ENCODE measurements at places on chromosomes 5 and 9. TPM values are rescaled to one million over a fixed set of nuclear protein-coding genes. Genes with fewer than 3 reads are reported as not detected.

TCERG1 gene
- total RNA-seq, result 43.6 TPM

ZCCHC7 gene
- total RNA-seq, result 32.6 TPM

GPR151 gene
- total RNA-seq, result not detected

TXNDC8 gene
- not detected for total RNA-seq

OBP2B gene
- not detected for total RNA-seq

SLC34A1 gene
- total RNA-seq, result not detected

CCDC112 gene
- total RNA-seq, result 4.7 TPM

C8G gene
- not detected for total RNA-seq

ANKRD34B gene
- not detected for total RNA-seq

SPARC gene
- 4,600 TPM for total RNA-seq

PRLR gene
- total RNA-seq, result under 0.01 TPM

FIBCD1 gene
- total RNA-seq, result 5.3 TPM

SLC6A3 gene
- not detected for total RNA-seq

ZSWIM6 gene
- 10.0 TPM for total RNA-seq

NR4A3 gene
- 0.36 TPM for total RNA-seq

CD14 gene
- 1.8 TPM for total RNA-seq

PCDHGA11 gene
- total RNA-seq, result 16.5 TPM

PCDHB14 gene
- total RNA-seq, result 2.7 TPM

ANKRD20A1 gene
- total RNA-seq, result not detected

FAM153A gene
- not detected for total RNA-seq

EQTN gene
- not detected for total RNA-seq

PCDHGC5 gene
- total RNA-seq, result 5.3 TPM

GDA gene
- total RNA-seq, result not detected

IL3 gene
- total RNA-seq, result not detected

CFAP77 gene
- total RNA-seq, result 0.36 TPM

All from osteoblast (primary cell).